Activated B cell treated with CpG ODN at 0.5 μM for 24 hours (primary cell): ENCODE measurements at places on chromosomes 5 and 9. TPM values are rescaled to one million over a fixed set of nuclear protein-coding genes. Genes with fewer than 3 reads are reported as not detected.

- DNase-seq: no peak
These were observed 78.5 kb upstream of the PDE4D start for GRCh38 chr5:59972043-59972442.

DNA sequence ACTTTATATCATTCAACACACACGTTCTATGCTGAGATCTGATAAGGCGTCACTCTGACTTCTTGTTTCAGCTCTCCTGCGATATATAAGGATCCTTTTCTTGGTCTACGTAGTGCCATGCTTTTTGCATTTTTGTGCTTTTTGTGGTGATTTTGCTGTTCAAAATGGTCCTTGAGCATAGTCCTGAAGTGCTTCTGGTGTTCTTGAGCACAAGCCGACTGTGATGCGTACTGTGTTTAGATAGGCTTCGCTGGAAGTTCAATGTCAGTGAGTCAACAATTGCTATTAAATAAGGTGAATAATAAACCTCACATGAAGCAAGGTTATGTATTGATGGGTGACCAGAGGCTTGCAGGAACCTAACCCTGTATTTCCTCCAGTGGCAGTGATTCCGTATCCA lies 46.8 kb downstream of the ACO1 start:
- DNase-seq: no peak

- no peak for DNase-seq
These were observed 7.6 kb downstream of the MAN2A1 start for GRCh38 chr5:109697339-109697738.

GRCh38 chr9:134517069-134517680 lies 124.4 kb upstream of the COL5A1 start:
- no peak for DNase-seq

- no peak for DNase-seq
These were observed 64.0 kb upstream of the PPP1R26 start for GRCh38 chr9:135415586-135415985.

DNA sequence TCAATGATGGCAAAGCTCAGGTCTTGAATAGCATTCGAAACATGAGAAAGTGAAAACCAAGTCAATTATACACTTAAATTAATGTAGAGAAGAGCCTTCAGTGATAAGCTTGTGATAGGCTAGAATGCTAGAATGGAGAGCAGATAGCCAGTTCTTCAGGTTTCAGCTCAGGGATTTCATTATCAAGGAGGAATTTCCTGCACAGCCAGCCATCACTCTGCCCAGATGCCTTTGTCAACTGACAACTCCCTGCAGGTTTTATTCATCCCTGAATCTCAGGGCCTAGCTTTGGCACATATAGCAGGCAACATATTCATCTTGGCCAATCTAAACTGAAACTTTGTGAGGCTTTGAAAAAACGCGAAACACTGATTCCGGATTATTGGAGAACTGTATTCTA lies 199.3 kb upstream of the CDH6 start:
- no peak for DNase-seq

DNA sequence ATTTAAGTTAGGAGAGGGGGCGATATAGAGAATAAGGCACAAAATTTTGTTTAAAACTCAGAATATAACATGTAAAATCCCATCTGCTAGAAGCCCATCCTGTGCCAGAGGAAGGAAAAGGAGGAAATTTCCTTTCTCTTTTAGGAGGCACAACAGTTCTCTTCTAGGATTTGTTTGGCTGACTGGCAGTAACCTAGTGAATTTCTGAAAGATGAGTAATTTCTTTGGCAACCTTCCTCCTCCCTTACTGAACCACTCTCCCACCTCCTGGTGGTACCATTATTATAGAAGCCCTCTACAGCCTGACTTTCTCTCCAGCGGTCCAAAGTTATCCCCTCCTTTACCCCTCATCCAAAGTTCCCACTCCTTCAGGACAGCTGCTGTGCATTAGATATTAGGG lies 18.3 kb downstream of the MOCS2 start:
- DNase-seq: no peak

C9orf72 gene
- 15.2 and 15.3 TPM in 2 replicates for total RNA-seq

C5orf52 gene
- not detected in 2 replicates for total RNA-seq
